ENCODE measurements at places on chromosomes 12 and 14.

DNA sequence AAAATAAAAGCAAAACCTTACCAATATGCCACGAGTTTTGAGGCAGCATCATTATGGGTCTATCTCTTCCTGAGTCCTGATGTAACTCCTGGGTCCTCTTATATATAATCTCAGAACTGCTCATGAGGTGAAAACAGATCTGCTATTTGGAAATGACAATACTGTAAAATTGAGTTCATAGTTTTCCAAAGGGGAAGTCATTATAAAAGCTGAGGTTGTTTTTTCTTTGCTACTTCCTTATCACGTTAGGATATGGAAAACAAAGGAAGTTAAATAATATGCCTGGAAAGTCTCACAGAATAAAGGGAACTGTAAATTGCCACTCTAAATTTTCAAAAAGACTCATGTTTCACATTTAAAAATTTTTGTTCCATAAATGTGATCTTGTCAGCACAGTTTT lies at the start of gene CD163L1:
Gene CD163L1, minus strand, starts transcription at position 78 of the 400 bp plus-strand sequence. Its CDS starts 26 bp downstream, at position 52.
- DNase-seq, result no peak

DNA sequence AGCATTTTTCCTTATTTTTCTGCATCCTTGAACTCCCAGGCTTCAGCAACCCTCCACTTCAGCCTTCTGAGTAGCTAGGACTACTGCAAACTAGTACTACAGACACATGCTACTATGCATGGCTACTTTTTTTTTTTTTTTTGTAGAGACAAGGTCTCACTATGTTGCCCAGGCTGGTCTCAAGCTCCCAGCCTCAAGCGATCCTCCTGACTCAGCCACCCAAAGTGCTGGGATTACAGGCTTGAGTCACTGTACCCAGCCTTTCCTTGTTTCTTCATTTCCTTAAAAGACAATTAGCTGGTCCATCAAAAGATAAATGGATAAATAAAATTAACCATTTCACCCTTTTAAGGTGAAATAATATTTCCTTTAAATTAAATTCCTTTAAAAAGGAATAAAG lies 205.8 kb downstream of the SPTSSA start:
- no peak for DNase-seq

GRCh38 chr12:49982246-49983087 lies 9.7 kb downstream of the AQP6 start:
- no peak for DNase-seq

DNA sequence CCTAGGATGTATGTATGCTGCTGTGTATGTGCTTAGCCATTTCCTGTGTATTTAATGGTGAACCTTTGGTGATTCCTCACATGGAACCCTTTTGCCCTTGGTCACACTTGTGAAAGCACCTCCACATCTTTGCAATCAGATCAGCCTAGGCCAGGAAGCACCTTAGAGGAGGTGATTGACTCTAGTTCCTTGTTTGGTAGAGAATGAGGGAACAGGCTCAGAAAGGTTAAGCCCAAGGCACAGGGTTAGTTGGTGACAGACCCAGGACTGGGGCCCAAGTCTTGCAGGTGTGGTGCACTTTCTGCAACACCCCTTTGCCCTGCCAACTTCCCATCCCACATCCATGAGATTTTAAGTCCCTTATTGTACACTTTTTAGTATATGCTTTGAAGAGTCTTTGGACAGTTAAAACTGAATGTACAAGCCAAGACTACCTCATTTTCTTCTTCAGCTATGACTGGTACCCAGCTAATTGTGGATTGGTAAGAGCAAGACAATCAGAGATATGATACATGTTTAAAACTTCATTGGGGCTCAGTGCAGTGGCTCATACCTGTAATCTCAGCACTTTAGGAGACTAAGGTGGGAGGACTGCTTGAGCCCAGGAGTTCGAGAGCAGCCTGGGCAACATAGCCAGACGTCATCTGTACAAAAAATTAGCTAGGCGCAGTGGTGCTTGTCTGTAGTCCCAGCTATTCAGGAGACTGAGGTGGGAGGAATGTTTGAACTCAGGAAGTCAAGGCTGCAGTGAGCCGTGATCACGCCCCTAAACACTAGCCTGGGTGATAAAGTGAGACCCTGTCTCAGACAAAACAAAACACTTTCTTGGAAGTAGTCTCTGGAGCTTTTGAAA lies 71.1 kb downstream of the RASSF3 start:
- no peak for DNase-seq

GRCh38 chr14:53019406-53019805 lies 68.6 kb upstream of the FERMT2 start:
- no peak for DNase-seq

DNA sequence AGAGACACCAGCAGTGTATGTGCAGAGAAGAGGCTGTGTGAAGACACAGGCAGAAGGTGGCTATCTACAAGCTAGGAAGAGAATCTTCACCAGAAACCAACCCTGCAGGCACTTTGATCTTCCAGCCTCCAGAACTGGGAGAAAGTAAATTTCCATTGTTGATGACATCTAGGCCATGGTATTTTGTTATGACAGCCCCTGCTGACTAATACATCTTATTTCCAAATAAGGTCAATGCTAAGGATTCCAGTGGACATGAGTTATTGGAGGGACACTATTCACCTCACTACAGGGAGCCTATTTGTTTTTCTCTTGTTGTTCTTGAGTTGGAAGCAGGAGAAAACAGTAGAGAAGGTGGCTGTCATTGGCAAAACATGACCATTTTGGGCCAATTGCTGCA lies 88.5 kb upstream of the RIN3 start:
- peak; percentile 7 for DNase-seq

DNA sequence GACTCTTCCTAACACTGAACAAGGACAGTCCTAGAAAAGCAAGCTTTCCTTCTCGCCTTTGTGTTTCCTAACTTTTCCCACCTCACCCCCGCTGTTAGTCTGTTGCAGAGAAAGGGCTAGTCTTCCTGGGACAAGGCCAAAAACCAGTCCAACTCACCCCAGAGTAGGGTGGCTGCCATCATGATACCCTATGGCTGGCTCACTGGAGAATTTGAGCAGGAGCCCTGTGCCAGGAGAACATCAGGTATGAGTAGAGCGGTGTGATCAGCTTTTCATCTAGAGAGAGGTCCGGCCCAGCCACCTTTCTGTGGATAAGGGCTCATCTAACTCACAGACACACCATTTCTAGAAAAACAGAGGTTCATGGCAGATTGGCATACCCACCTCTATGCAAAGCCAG lies 16.7 kb upstream of the ZFP36L1 start:
- DNase-seq, result no peak

GRCh38 chr12:51219322-51219721 lies 1.5 kb upstream of the POU6F1 start:
- no peak for DNase-seq

- no peak for DNase-seq
These were observed 1090.6 kb downstream of the GALC start for GRCh38 chr14:86902176-86902950.

DNA sequence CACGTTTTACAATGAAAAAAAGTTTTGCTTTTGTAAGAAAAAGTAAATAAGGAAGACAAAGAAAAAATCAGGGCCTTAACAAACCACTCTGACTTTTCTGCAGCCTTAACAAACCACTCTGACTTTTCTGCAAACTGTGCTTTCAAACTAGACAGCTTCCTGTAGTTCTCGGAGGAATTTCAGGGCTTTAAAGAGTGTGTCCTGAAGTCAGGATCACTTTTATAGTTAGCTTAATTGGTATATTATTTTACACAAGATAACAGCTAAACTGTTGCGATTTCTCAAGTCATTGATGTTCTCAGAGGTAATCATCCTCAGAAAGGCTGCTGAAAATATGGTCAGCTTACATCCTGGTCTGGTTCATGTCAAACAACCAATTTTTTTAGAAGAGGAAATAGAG lies 42.2 kb downstream of the TMEM117 start:
- DNase-seq, result no peak

DNA sequence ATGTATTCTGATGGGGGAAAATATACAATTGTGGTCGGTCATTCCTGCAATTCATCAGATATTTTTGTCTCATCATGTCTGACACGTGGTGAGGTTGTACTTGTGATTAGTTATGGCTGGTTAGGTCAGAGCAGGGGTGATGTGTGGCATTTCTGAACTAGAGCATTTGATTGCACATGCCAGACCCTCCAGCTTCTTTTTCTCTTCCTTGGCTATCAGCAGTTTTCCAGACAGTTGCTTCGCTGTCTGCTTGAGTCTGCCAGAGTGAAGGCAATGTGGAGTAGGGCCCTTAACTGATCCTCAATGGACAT lies 25.9 kb downstream of the TMEM117 start:
- no peak for DNase-seq

DNA sequence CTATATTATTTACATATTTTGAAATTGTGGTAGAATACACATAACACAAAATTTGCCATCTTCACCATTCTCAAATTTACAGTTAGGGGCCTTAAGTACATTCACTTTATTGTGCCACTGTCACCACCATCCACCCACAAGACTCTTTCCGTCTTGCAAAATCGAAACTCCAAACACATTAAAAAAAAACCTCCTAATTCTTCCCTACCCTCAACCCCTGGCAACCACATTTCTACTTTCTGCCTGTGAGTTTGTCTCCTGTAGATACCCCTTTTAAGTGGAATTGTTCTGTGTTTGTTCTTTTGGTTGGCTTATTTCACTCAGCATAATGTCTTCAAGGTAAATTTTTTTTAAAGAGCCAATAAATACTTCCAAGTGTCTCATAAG lies 31.6 kb upstream of the AMIGO2 start:
- DNase-seq, result no peak

GRCh38 chr14:98912655-98913054 lies 359.3 kb downstream of the BCL11B start:
- no peak for DNase-seq

GRCh38 chr14:31232081-31232480 lies 24.5 kb upstream of the HECTD1 start:
- no peak for DNase-seq
